ENCODE measurements at places on chromosomes 3 and 15.

- DNase-seq, result no peak
Observed at GRCh38 chr3:188041193-188041592, 112.8 kb upstream of the LPP start.

GRCh38 chr15:96406291-96406690, 75.8 kb downstream of the NR2F2 start:
- DNase-seq, result no peak

DNA sequence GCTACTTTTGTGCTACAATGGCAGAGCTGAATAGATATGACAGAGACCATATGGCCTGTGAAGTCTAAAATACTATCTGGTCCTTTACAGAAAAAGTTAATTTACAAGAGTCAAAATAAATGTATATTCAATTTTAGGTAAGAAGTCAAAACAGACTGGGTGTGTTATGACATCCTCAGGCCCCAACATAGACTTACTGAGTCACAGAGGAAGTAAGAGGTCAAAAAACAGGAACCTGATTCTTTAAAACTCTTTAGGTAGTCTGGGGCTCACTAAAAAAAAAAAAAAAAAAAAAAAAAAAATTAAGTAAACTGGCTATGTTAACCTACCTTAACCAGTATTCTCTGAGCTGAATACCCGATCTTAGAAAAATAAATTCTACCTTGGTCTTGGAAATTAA, 13.1 kb downstream of the DNAAF4 start:
- DNase-seq, result no peak

GRCh38 chr3:31999907-32000439, 18.4 kb downstream of the ZNF860 start:
- no peak for DNase-seq
